ENCODE measurements at places on chromosomes 6 and 20.

GRCh38 chr6:130625825-130626527 is 201.2 kb upstream of the SMLR1 start:
- DNase-seq, result no peak

- no peak for DNase-seq
These were observed 635.3 kb downstream of the UTRN start for GRCh38 chr6:144920391-144920961.

GRCh38 chr6:153251326-153251725 is 120.2 kb upstream of the RGS17 start:
- DNase-seq, result no peak

DNA sequence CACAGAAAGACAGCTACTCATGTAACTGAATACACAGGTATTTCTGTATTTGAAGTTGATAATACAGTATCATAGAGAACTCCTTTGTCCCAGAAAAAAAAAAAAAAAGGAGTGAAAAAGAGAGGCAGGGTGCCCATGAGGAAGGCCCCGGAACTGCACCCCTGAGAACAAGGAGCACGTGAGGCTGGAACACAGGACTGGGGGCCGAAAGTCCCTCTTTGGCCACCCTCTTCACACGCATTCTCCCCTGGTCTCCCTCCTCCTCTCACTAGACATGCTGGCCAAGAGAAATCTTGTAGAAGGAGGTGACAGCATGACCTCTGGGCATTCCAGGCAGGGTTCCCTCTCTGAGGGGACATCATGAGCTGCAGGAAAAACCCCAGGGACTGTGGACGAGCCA is 62.7 kb upstream of the TRAF3IP2 start:
- no peak for DNase-seq

- DNase-seq, result no peak
These were observed 1.3 kb upstream of the DNAH8 start for GRCh38 chr6:38713812-38714211.

- DNase-seq, result no peak
These were observed 13.3 kb upstream of the WTAP start for GRCh38 chr6:159713984-159714383.

GRCh38 chr20:59697068-59697467 is 92.7 kb downstream of the PHACTR3 start:
- no peak for DNase-seq

DNA sequence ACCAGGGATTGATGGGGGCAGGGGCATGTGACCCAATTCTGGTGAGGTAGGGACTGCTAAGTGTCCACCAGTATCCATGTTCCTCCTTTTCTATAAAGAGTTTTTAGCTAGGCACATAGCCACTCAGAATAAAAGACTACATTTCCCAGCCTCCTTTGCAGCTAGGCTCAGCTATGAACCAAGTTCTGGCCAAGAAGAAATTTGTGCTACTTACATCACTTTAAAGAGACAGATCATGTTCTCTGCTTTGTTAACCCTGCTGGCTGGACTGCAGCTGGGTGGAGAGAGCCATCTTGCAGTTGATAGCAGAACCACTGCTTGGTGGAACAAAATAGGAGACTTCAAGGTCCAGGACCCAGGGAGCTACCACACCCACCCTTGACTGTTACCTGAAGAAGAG is 5.3 kb upstream of the CCM2L start:
- no peak for DNase-seq

DNA sequence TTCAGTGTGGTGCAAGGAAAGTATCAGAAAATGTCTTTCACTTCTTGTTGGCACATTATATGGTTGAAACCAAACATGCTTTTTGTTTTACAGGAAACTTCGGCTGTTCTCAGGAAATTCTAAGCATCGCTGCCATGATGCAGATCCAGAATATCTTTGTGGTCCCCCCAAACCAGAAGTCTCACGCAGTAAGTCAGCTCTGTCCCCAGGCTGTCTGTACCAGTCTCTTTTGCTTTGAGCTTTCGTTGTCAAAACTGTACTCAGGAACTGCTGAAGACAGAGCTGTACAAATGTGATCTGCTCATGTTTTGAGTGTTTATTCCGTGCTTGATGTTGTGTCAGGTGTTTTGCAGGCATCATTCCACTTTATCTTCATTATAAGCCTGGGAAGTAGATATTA is 59.6 kb downstream of the DHX35 start:
- DNase-seq, result no peak

DNA sequence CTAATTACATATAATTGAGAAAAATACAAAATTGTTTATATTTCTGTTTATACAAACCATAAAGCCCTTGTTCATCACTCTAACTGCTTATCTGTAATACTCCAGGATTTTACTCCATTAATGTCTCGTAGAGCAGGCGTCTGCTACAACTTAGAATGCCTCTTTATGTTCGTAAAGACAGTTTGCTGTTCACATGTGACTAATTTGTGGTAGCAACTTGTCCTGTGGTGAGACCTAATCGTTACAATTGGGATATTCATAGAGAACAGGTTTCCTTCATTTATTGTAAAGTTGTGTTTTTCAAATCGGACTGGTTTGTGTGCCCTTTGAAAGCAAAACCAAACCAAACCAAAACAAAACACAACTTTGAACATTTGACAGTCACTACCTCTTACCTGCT is 149.7 kb downstream of the ASCC3 start:
- DNase-seq, result no peak

GRCh38 chr6:31639449-31639861 is 13.0 kb downstream of the BAG6 start:
- no peak for DNase-seq

GRCh38 chr20:19435821-19436220 is 223.4 kb downstream of the SLC24A3 start:
- no peak for DNase-seq

GRCh38 chr6:168660400-168660945 is 219.5 kb downstream of the SMOC2 start:
- DNase-seq, result no peak

DNA sequence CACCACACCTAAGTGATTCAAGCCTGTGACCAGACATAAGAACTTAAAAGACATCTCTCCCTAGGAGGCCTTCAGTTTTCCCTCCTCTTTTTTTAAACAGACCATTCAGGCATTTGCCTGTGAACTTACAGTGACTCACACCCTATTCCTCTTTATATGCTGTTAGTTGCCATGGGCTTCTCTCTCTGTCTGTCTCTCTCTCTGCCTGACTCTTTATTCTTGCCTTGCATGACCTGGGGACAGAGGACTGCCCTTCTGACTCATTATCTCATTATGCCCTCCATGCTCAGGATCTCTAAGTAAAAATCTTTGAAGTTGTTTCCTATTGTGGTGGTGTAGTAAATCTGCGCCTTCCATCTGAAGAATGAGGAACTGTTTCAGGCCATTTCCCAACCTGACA is 442.2 kb upstream of the MAN1A1 start:
- no peak for DNase-seq

DNA sequence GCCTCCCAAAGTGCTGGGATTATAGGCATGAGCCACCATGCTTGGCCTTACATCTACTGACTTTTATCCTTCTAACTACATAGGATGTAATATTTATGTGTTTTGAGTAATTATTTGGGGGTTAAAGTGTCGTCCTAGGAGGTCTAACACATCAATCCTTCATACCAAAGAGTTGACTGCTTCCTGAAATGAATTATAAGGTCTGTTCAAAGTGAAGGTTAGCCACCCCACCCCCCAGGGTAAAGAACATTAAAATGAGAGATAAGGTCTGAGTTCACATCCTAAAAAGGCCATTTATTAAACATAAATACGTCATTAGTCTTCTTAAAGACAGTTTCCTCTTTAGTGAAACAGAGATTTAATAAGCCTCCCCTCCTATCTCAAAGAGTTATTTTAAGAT is 33.8 kb downstream of the TNFAIP3 start:
- DNase-seq, result no peak

- no peak for DNase-seq
These were observed 1.0 kb downstream of the LZTS3 start for GRCh38 chr20:3172126-3172932.

GRCh38 chr6:52390361-52390727 is 28.4 kb downstream of the PAQR8 start:
- DNase-seq, result peak; percentile 38

GRCh38 chr20:23407781-23408464 is 13.4 kb downstream of the NAPB start:
- no peak for DNase-seq

DNA sequence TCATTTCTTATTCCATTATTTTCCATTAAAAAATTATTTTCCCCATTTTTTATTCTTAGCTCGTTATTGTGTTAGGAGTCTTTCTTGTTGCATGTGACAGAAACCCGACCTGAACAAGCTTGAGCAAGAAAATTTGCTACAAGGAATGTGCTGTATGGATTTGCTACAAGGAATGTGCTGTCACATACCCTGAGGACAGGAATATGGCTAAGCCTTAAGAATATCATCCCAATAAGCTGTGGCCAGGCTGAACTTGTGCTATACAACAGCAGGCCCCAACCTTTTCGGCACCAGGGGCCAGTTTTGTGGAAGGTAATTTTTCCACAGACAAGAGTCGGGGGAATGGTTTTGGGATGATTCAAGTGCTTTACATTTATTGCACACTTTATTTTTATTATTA is 114.0 kb downstream of the TRMT11 start:
- no peak for DNase-seq

GRCh38 chr6:33105916-33106871 is 30.4 kb downstream of the HLA-DPB1 start:
- no peak for DNase-seq

GRCh38 chr6:15255481-15255880 is 9.6 kb downstream of the JARID2 start:
- DNase-seq, result no peak

DNA sequence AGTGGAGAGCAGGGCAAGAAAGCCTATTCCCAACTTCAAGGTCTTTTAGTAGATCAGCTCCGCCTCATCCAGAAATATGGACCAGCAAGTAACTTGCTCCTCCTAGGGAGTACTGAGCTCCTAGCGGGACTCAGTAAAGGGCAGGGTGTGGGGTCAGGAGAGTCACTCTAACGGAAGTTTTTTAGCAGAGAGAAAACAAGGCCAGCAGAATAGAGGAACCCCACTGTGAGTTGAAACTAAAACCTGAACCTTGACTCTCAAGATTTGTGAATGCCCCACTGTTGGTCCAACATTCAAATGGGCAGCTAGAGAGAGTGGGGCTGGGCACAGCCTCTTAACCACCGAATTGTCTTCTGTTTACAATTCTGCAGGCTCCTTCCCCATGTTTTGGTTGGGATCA is 244.8 kb downstream of the FARS2 start:
- DNase-seq, result no peak

DNA sequence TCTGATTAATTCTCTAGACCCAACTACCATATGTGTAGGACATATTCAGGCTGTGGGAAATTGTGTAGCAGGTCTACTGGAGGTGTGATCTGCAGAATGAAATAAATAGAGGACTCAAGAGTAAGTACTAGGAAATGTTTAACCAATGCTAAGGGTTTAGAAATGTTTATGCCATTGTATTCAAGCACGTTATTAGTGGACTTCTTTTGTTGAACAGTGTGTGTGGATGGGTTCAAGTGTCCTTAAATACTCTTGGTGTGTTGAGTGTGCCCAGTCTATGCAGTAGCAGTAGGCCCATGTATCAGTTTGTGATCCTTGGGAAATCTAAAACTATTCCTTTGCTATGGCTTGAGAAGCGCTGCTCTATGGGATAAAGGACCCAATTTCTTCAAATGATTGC is 112.1 kb downstream of the FARS2 start:
- DNase-seq, result no peak

GRCh38 chr20:58905236-58905635 is 52.7 kb downstream of the GNAS start:
- no peak for DNase-seq

DNA sequence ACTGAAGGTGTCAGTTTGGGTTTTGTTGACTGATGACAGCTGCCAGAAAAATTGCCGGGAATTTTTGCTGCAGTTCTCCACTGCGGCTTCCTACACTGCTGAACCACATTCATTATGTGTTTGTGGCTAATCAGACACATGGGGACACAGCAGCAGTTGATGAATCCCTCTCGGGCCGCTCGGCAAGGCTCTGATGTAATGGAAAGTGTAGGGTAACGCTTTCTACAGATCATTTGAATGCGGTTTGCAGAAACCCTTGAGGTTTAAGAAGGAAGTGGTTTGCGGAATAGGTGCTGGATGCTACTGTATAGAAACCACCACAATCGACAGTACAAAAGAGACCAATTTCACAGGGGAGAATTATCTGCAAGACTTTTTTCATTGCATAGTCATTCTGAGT is 138.7 kb upstream of the SASH1 start:
- DNase-seq, result peak; percentile 23

GRCh38 chr6:161011492-161012480 is 20.2 kb downstream of the MAP3K4 start:
- DNase-seq, result no peak

- no peak for DNase-seq
These were observed 96.2 kb downstream of the OTOR start for GRCh38 chr20:16844406-16844805.

DNA sequence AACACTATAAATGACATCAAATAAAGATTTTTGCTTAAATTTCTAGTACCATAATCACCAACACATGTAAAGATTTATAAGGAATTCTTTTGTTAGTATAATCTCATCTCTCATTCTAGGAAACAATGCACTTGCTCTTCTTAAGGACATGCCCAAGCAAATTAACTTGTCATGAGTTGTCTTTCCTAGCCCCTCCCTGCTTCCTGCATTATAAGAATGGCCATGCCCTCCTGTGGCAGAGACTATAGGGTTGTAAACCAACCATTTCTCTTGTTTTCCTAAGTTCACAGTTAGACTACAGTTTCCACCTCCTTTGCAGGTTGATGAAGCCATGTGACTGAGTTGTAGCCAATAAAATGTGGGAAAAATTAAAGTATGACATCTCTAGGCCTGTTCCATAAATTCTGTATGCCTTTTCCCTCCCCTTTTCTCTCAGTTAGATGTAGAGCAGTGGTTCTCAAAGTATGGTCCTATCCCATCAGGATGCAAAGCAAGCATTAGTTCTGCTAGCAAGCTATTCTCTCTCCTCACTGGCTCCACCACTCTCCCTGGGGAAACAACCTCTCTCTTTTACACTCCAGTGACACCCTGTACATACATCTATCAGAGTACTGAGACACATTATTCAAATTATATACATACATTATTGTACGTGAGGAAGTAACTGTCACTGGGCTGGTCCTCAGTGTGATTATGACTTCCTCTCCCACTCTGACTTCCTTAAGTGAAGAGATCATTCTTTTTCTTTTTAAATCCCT is 295.0 kb downstream of the PKHD1 start:
- no peak for DNase-seq
